Thoracic aorta endothelial cell (primary cell): ENCODE measurements at places on chromosomes 12 and 14. TPM values are rescaled to one million over a fixed set of nuclear protein-coding genes. Genes with fewer than 3 reads are reported as not detected.

Gene KRT2
- not detected in 2 replicates for total RNA-seq

Gene AQP6
- total RNA-seq, result not detected in 2 replicates

Gene TCL1B
- total RNA-seq, result not detected in 2 replicates

Gene CLEC4C
- total RNA-seq, result not detected in 2 replicates

Gene HELB
- 4.0 and 5.8 TPM in 2 replicates for total RNA-seq

Gene RERGL
- not detected in 2 replicates for total RNA-seq

Gene MPHOSPH9
- total RNA-seq, result 69.7 and 92.2 TPM in 2 replicates

Gene DHH
- total RNA-seq, result 5.3 and 9.0 TPM in 2 replicates

Gene MUCL1
- not detected in 2 replicates for total RNA-seq

Gene G2E3
- total RNA-seq, result 39.5 and 48.5 TPM in 2 replicates

Gene PTCSC3
- not detected in 2 replicates for total RNA-seq

Gene ACYP1
- total RNA-seq, result 16.2 and 19.5 TPM in 2 replicates

Gene C12orf50
- 0.13 TPM in 1 of 2 replicates, not detected in the other for total RNA-seq

Gene PRR13
- total RNA-seq, result 57.7 and 71.3 TPM in 2 replicates

Gene TAS2R46
- 6.3 and 9.4 TPM in 2 replicates for total RNA-seq

Gene ATL1
- 1.2 and 2.5 TPM in 2 replicates for total RNA-seq

Gene RFLNA
- total RNA-seq, result 5.8 and 18.9 TPM in 2 replicates

Gene C12orf54
- not detected in 2 replicates for total RNA-seq

Gene NGB
- total RNA-seq, result not detected in 2 replicates

Gene ERP27
- 0.66 and 0.72 TPM in 2 replicates for total RNA-seq

Gene STXBP6
- 0.14 TPM in 1 of 2 replicates, not detected in the other for total RNA-seq

Gene SERPINA10
- not detected in 2 replicates for total RNA-seq

Gene SIX4
- total RNA-seq, result 4.2 and 4.3 TPM in 2 replicates

Gene ANO2
- total RNA-seq, result 12.6 and 48.8 TPM in 2 replicates

Gene ADAM20
- total RNA-seq, result 1.1 and 1.2 TPM in 2 replicates

Gene ASPG
- not detected in 2 replicates for total RNA-seq

Gene SOCS2
- 1.7 and 8.3 TPM in 2 replicates for total RNA-seq

Gene CCDC38
- 0.07 and 0.13 TPM in 2 replicates for total RNA-seq

Gene GLT1D1
- total RNA-seq, result not detected in 2 replicates

Gene SCN8A
- 21.8 and 37.7 TPM in 2 replicates for total RNA-seq

Gene BTBD7
- 50.5 and 55.3 TPM in 2 replicates for total RNA-seq

Gene SLC17A8
- total RNA-seq, result not detected in 2 replicates

Gene ERBB3
- 0.43 TPM in 1 of 2 replicates, not detected in the other for total RNA-seq

Gene DBX2
- total RNA-seq, result not detected in 2 replicates

Gene CD4
- not detected in 2 replicates for total RNA-seq

Gene CAPZA3
- not detected in 2 replicates for total RNA-seq
